Fibroblast of pulmonary artery (primary cell): ENCODE measurements at places on chromosomes 13 and 19.

- peak; percentile 97 for DNase-seq
These were observed at the start of gene CHMP2A for GRCh38 chr19:58554494-58555368. Gene CHMP2A, minus strand, starts transcription at chr19:58555105. Its CDS starts 893 bp downstream, at chr19:58554212.

- DNase-seq: peak; percentile 33
These were observed 671 bp downstream of the MCOLN1 start for GRCh38 chr19:7522923-7523667.

DNA sequence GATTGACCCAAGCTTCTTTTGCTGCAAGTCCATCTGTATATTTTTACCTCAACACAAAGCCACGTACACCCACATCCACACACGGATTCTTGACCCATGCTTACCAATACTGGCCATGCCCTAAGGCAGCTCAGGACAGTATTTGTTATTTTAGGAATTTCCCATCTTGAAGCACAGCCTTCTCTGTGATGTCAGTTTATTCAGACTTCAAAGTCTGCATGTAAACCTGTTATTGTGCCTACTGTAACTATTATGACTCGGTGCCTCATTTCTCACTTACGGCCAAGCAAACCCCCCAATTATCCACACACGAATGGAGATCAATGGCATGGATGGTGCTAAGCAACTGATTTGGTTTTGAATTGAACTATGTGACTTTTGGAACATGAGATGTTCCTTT is 17.5 kb downstream of the CLDN10 start:
- no peak for DNase-seq

DNA sequence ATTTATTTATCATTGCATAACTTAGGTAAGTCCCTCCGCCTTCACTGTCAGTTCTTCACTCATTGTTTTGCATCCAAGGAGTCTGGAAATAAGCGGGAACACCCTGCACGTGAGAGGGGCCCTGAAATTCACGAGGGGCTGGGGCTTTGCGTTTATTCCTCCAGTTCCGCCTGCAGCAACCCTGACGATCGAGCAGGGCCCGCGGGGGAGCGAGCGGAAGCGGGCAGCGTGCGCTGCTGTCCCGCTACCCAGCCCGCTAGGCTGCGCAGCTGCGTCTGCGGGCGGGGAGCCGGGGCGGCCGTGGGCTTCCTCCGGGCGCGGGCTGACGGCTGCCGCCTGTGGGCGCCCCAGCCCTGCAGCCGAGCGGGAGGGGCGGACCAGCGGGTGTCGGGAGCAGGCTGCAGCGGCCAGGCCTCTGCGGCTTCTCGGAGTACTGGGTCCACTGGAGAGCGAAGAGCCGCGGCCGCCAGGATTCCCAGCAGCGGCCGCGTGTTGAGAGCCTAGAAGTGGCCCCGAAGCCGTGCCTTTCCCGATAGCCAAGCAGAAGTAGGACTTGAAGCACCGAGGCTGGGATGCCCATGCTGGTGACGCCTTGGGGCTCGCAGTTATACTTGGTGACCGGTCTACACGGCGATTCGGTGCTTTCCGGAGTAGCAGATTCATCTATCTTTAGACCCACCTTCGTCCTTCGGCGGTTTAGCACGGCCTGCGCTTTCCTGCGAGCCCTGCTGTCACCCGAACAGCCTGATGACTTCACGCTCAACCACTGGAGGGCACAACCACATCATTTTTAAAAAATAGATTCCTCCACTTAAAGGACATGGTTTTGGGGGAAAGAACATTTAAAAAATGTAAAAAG is 32.9 kb upstream of the SACS start:
- DNase-seq: peak; percentile 87

GRCh38 chr19:30881281-30881680 is 468.0 kb downstream of the TSHZ3 start:
- no peak for DNase-seq

DNA sequence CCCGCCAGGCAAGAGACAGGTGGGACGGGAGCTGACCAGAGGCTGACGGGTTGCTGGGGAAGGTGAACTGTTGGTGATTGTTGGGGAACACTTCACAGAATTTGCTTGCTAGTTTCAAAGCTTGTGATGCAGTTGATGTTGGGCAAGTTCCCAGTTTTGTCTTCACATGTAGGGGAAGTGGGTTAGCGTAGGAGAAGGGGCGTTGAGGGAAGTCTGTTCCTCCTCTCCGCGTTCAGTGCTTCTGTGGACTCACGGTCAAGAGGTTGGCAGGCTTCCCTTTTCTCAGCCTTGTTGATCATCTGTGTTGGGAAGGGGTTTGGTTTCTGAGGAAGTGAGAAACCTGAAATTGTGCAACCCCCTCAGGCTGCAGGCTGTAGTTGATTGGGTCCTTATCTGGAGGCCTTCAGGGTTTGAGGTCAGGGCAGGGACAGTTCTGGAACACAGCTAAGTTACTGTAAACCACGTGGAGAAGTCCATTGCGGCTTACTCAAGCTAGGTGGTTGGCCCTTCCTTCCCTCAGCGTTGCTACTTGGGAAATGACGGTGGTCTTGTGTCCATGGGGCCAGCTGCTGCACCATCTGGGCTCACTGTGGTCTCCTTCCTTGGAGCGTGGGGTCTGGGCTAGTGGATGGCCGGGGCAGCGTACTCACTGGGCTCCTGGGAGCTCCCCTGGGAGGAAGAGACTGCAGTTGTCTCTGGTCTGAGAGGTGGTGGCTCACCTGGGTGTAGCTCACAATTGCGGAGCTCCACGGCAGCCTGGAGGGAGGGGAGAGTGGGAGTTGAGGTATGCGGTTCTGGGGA is 7.5 kb downstream of the RPS9 start:
- peak; percentile 100 for DNase-seq

DNA sequence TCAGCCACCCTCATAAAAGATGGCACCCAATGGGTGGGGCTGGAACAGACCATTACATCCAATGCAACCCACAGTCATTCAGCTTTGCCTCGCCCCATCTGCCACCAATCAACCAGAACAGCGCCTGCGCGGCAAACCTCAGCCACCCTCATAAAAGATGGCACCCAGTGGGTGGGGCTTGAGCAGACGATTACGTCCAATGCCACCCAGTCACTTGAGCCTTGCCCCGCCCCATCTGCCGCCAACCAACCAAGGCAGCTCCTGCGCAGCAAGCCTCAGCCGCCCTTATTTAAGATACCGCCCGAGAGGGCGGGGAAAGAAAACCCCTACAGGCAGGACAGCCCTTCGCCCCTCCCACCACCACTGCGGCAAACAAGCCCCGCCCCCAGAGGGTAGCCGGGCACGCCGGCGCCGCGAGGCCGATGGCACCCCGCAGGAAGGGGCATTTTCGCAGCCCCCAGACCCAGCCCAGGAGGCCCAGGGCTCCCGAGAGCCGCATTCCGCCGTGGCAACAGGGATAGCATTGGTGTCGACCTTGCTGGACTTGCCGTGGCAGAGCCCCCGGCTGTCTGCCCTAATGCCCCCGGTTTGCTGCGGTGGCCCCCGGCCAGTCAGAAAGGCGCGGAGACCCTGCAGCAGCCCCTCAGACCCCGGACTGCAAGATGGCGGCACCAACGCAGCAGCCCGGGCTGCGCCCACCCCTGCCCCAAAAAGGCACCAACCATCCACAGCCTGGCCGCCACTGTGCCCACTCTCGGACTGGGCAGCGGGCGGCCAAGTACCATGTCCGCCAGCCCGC is 675 bp downstream of the PEG3 start:
- DNase-seq: peak; percentile 70

DNA sequence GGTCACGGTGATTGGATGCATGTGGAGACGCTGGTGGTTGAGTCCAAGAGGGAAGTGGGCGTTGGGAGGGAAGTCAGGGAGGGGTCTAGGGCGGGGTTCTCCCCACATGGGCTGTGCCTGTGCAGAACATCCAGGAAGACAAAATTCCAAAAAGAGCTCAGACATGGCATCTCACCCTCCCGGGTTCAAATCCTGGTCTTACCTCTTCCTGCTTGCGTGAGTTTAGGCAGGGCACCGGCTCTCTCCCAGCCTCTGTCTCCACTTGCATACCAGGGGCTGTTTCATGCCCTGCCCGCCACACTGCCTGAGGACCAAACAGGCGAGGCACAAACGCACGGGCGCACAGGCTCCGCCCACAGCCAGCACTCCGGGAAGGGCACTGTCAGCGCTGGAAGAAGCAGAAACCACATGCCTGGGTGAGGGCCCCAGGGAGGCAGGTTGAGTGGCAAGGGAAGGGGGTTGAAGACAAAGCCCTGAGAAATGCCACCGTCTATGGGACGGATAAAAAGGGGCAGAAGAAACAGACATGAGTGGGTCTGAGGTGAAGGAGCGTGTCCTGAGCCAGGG is 123.6 kb upstream of the SOX1 start:
- no peak for DNase-seq

GRCh38 chr19:47343194-47343802 is 5.8 kb upstream of the DHX34 start:
- no peak for DNase-seq

- peak; percentile 98 for DNase-seq
These were observed 103.4 kb upstream of the POSTN start for GRCh38 chr13:37701972-37702371.

- no peak for DNase-seq
These were observed at the start of gene ATP8A2 for GRCh38 chr13:25371875-25372283. Gene ATP8A2, plus strand, starts transcription at chr13:25371974. Its CDS starts 239 bp downstream, at chr13:25372213.
